Aorta (tissue), 5 donors: ENCODE measurements at places on chromosomes 1 and 21. TPM values are rescaled to one million over a fixed set of nuclear protein-coding genes. Genes with fewer than 3 reads are reported as not detected.

DNA sequence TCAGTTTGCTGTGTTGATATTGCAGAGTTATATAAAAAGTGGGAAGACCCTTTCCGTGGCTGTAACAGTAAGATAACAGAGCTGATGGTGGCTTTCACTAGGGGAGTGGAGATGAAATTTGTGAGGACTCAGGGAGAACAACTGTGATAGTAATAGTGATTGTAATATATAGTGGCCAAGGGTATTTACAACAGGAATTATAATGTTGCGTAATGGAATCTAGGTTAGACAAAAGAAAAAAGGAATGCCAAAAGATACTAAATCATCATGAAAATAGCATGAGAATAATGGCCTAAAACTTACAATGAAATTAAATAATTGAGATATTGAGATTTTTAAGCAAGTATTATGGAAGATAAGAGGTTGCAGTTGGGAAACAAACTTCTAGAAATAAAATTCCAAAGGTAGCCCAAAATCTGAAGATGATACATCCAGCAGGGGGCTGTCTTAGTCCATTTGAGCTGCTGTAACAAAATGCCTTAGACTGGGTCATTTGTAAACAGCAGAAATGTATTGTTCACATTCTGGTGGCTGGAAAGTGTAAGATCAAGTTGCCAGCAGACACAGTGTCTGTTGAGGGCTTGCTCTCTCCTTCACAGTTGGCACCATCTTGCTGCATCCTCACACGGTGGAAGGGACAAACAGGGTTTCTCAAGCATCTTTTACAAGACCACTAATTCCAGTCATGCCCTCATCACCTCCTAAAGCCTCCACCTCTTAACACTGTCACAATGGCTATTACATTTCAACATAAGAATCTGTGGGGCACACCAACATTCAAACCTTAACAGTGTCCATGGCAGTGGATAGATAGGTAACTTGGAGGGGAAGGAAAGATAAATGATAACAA is 711.2 kb downstream of the MRPL39 start:
- DNase-seq, result no peak

GRCh38 chr1:237834461-237834860 is 56.3 kb downstream of the ZP4 start:
- DNase-seq, result no peak

GRCh38 chr1:159900086-159900680 is at the start of gene CFAP45:
CFAP45 (minus strand) TSS chr1:159900165; CDS start chr1:159900098, 67 bp downstream.
- DNase-seq, result peak; percentile 92

The PM20D1 gene
- total RNA-seq, result 1.1 TPM

DNA sequence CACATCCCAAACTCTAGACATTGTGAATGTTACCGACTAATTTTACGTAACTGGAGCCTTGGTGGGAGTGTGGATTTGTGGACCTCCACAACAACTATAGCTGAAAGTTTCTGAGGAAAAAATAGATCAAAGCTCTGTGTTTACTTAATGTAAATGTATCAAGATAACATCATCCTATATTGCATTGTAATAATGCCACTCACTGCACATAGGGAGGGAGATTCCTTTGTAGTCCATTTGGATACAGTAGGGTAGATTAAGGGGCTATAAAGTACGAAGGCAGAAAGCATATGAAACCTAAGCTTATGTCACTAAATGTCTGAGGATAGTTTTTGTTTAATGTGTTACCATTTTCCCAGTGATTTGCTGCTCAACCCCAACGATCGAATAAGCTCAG is 273.4 kb downstream of the TM2D1 start:
- no peak for DNase-seq

DNA sequence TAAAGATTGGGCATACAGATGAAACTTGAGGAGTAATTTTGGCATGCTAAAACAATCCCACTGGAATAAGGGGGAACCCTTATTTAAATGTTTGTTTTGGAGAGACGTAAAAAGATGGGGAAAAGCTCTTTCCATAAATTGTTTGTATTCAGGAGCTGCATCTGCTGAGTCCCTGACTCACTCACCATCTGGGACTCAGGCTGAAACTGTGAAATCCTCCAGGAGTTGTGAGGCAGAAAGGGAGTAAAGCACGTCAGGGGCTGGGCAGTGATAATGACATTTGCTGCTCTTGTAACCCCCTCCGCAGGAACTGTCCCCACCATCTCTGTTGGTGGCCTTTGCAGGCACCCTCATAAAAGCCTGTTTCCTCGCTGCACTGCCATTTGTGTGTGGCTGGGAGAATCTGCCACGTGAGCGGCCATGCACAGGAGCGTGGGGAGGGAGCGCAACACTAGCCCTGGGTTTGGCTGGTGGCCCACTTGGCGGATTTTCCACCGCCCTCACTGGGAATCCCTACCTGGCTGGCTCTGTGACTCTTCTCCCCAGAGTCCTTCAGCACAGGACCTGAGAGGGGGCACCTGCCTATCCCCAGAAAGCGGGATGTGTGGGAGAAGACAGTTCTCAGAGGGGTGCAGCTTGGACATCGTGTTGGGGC is 45.3 kb downstream of the ZSCAN20 start:
- DNase-seq, result no peak

The KRTCAP2 gene
- total RNA-seq, result 136 TPM

DNA sequence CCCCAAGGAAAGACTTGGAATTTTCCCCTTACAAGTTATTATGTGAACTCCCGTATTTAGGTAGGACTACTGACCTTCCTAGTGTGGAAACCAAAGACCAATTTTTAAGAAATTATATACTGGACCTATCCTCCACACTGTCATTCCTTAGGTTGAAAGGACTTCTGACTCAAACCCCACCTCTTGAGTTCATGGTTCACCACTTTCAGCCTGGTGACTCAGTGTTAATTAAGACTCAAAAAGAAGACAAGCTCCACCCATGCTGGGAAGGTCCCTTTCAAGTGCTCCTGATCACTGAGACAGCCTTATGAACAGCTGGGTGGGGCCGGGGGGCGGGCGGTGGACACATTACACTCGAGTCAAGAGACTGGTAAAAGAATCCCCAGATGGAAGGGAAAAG is 113.2 kb downstream of the LRRC53 start:
- no peak for DNase-seq

The MCOLN2 gene
- 1.1 TPM for total RNA-seq
